ENCODE measurements at places on chromosomes 2 and 18. TPM values are rescaled to one million over a fixed set of nuclear protein-coding genes. Genes with fewer than 3 reads are reported as not detected.

DNA sequence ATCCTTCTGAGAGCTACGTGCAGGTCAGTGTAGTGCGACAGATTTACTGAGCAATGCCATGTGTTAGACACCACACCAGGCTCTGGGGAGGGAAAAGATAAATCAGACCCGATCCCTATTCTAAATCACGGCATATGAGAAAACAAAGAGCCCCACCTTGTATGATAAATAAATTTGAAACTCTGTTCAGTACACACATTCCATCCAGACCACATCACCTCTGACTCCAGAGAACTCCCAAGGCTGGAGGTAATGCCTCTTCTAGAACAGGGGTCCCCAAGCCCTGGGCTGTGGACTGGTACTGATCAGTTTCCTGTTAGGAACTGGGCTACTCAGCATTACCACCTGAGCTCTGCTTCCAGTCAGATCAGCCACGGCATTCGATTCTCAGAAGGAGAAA is 77.3 kb downstream of the QPCT start:
- DNase-seq = no peak

GRCh38 chr2:196365145-196365544 is 193.8 kb upstream of the STK17B start:
- no peak for DNase-seq

- DNase-seq = peak; percentile 34
Observed at GRCh38 chr2:236938126-236938525, 147.6 kb upstream of the COPS8 start.

DNA sequence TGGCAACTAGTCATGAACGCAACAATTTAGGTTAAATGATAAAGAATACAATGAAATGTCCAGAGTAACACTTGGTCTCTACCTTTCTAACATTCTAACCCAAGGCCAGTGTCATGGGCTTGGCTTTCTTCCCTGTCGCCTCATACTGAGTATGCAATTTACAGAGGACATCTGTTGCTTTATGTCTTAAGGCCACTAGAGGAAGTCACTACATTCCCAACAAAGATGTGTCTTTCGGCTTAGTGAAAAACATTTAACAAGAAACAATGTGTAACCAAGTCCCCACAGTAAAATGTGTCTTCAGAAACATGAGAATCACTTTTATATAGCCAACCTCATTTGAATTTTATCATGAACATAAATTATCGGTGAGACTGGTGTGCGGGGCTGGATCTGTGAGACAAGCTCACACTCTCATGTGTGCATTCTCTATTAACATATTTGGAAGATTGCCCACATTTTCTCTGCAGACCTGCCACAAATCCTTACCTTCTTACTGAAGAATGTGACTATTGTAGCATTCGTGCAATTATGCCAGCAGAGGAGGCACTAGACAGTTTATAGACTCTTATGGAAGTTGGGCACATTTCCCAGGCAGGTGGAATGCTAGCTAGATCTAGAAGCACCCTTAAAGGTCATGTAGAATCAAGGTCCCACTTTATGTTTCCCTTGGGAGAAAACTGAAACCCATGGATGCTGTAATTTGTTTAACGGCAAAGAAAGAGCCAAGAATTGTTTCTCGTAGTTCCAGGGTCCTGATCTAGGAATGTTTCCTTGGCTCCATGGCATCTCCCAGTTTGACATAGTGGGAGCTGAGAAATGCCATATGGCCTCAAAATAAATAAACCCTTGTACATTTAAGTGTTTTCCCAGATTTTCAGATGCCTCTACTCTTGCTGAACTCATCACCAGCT is 101.8 kb downstream of the CD226 start:
- DNase-seq = peak; percentile 66

DNA sequence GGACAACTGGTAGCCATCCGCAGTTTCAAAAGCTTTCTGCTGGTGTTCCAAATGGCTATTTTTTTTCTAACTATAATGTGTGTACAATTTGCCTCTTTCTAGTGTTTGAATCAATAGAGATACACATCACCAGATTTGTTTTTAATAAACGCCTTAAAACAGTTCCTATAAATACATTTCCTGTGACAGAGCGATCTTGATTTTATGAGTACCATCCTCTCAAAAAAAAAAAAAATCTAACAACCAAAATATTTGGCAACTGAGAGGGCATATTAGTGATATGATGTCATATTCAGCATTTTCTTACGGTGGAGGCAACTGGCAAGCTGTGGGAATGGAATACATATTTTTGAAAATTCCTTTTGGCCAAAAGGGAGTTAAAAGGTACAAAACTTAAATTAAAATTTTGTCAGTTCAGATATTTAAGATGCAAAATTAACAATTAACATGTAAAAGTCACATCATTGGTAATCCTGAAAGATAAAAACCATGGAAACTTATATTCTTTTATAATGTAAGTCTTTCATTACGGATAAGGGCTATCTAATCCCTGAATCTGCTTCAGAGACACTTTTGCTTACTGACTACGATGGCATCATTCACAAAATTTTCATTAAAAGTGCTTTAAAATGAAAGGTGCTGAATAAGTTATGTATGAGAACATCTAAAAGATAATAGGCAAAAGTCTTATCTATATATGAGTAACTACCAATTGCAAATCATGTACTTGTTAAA is 268.4 kb downstream of the TCF4 start:
- DNase-seq = peak; percentile 68

DNA sequence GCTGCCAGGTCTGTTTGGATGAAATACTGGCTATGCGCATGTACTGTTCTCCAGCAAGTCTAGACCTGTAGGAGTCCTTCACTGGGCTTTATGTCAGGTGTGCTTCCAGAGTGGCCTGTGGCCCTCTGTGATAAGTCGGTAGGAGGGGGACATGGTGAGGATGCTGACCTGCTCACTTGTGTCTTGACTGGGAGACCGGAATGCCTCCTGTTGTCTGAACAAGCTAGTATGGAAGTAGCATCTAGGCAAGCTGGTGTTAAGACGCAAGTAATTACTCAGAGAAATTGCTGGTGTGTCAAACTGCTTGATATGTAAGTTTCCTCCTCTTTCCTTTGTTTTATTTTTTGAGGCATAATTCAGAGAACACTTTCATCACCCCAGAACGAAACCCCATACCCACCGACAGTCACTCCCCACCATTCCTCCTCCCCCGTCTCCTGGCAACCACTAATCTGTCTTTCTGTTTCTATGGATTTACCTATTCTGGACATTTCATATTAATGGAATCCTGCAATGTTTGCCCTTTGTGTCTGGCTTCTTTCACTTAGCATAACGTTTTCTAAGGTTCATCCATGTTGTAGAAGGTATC is 76.4 kb downstream of the TMEM247 start:
- no peak for DNase-seq

DNA sequence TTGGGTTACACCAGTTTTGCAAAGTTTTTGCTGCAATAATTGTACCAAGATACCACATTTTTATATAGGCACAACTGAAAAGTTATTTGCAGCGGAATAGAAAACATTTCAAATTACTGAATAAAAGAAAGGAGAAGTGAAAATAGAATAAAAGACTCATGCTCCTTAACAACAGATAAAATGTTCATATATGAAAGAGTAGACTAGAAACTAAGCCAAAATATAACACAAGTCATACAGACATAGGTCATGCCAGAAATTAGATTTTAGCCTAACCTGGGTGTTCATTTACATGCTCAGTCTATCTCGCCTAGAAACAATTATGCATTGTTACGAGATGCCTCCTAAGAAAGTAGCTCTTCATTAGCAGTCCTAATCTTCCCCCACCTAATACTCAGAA is 16.4 kb upstream of the MAP3K20 start:
- no peak for DNase-seq

DNA sequence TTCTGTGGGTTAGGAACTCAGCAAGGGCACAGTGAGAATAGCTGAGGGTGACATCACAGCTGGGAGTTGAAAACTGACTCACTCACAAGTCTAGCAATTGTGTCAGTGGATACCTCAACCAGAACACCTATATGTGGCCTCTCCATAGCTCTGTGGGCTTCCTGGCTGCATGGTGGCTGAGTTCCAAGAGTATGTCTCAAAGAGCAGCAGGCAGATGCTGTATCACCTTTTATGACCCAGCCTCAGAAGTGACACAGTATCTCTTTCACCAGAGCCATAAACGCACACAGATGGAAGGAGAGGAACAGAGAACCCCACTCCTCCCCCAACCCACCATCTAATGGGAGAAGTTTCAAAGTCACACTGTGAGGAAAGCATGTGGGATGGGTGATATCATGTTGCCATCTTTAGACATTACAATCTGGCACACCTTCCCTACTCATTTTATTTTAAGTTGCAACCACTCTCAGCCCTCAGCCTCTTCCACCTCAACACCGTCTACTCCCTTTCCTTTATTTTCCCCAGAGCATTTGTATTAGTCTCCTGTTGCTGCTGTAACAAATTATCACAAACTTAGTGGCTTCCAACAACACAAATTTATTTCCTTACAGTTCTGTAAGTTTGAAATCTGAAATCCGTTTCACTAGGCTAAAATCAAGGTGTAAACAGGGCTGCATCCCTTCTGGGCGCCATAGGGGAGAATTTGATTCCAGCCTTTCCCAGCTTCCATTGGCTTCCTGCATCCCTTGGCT is 134.6 kb upstream of the SPATS2L start:
- no peak for DNase-seq

DNA sequence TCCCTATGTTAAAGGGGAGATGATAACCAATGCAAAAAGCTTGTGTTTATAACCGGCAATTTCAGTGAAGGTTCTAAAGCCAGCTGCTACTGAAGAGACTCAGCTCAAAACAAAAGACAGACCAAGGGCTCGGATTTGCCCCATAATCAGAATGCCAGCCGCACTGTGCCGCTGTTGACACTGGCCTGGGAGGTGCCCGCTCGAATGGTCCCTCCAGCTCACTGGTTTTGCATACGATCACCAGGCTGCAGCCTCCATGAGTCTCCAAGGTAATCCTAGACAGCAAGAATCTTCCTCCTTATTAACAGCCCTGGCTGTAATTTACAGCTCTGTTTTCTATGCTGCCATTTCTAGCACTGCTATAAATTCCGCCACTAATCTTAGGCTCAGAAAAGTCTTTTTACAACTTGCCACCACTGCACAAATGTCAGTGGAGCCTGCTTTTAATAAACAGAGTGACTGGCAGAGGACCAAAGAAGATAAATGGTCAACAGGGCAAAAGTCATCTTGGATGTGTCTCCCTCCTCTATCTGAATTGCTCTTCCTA is 155.7 kb upstream of the SH3BP4 start:
- no peak for DNase-seq

GRCh38 chr2:36449943-36450392 is 94.4 kb downstream of the CRIM1 start:
- peak; percentile 68 for DNase-seq

DNA sequence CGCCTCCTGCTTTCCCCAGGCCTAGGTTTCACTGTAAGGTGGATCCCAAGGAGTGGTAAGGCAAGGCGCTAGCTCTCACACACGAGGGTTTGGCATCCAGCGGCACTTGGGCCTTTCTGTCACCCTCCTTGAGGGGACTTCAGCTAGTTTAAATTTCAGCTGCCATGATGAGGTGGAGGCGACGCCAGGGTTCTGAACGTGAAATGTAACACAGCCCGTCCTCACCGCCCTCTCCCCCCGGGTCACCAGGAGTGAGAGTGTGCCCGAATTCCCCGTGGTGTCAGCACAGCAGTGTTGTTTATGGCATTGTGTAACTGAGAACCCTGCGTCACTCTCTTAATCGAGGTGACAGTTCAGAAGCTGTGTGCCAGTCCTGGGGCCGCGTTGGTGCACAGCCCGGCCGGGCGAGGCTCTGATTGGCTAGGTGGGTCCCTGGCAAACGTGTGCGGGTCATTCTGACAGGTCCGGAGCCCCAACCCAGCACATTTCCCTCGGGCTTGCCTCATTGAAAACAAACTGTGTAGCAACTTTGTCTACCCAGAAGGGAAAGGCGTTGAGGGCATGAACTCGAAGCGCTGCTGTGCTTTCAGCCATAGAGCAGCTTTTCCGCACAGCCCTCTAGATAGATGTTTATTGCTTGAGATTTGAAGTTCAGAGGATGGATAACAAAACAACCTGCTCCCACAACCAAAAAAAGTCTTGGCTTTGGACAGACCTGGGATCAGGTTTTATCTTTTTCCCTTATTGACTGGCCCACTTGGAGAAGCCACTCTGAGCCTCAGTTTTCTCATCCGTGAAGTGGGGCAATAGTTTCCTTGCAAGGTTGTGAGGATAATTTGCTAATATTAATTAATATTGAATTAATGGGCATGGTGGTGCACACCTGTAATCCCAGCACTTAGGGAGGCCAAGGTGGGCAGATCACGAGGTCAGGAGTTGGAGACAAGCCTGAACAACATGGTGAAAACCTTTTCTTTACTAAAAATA is 4.9 kb downstream of the CIDEA start:
- DNase-seq = no peak

DNA sequence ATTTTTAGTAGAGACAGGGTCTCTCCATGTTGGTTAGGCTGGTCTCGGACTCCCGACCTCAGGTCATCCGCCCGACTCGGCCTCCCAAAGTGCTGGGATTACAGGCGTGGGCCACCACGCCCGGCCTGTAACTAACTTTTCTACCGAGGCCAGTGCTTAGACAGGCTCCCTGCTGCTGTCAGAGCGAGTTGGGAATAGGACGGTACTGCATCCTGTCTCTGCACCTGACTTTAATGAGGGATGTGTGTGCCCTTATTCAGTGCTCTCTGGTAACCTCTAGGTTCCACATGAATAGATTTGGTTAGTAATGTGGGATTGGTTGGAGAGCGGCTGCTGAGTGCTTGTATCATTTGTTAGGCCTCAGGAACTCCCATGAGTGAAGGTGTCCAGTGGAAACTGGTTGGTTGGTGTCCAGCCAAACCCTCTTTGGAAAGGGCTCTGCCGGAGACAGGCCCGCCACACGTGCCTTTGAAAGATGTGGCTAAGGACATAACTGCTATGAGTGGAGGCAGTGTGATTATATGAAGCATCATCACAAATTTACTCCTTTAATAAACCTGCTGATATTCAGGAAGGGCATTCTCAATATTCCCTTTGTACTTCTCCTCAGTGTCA is 36.6 kb downstream of the MYOM1 start:
- no peak for DNase-seq

The C2orf66 gene
- not detected for total RNA-seq

The SP100 gene
- total RNA-seq = 151 TPM

The CYP26B1 gene
- 2.5 TPM for total RNA-seq

The SLC35G4 gene
- not detected for total RNA-seq

Measured in fibroblast of the aortic adventitia (primary cell).